ENCODE measurements at places on chromosomes 6 and 20.

DNA sequence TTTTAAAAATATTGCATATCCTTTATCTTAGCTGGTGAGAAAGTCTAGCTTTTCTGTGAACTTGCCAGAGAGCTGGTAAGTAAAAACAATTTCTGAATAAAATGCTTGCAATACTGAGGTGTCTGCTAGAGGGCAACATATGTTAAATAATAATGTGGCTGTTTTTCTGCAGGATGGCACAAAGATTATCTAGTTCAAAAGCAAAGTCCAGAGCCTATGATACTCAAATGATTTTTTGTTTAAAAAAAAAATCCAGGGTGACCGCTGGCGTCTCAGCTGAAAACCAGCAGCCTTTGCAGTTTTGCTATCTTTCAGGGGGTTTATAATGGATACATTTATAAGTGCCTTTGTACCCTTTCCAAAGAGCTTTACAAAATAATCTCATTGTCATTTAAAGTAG lies 194.9 kb downstream of the PHACTR1 start:
- DNase-seq, result no peak

DNA sequence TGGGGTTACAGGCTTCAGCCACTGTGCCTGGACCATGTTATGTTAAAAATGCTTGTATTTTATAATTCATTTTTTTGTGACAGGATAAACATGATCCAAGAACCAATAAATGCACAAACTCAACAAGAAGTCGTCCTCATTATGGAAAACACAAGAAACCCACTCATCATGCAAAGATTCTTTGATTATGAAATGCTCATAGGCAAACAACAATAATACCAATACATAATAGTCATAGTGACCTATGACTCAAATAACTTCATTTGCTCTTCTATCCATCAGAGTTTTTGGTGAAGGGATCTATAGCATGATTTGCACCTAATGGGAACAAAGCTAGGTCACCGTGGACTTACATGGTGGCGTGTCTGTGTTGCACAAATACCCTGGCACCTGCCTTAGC lies 217.1 kb upstream of the THEMIS start:
- no peak for DNase-seq

GRCh38 chr20:60402189-60403058 lies 444.2 kb downstream of the CDH26 start:
- DNase-seq, result no peak

- DNase-seq, result no peak
These were observed 252.0 kb upstream of the JAG1 start for GRCh38 chr20:10925767-10926166.

GRCh38 chr6:70336996-70337742 lies 34.3 kb upstream of the COL9A1 start:
- DNase-seq, result no peak

GRCh38 chr6:98841621-98842341 lies 7.4 kb downstream of the POU3F2 start:
- no peak for DNase-seq

- DNase-seq, result no peak
These were observed 3.1 kb upstream of the TAF8 start for GRCh38 chr6:42047213-42047590.

- no peak for DNase-seq
These were observed 277.5 kb upstream of the ZFP64 start for GRCh38 chr20:52469128-52469527.

GRCh38 chr6:123062670-123063069 lies 66.6 kb downstream of the CLVS2 start:
- no peak for DNase-seq

- DNase-seq, result no peak
These were observed 55.4 kb downstream of the GRM4 start for GRCh38 chr6:34090529-34090928.

- no peak for DNase-seq
These were observed 333.4 kb downstream of the THBS2 start for GRCh38 chr6:168920289-168920688.

DNA sequence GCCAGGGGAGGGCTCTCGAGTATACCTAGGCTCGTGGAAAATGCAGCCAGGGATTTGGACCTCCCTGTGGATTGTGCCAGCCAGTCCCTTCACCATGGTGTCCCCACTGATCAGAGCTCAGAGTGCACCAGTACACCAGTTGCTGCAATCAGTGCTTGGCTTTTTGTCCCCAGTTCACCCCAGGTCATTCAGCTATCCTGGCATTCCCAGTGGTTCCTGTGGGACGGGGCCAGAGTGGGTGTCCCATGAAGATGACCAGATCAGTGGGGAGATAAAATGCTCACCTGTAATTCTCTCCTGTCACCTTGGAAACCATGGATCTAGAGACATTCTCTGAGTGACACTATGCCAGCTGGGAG lies 23.8 kb downstream of the MAS1 start:
- no peak for DNase-seq

GRCh38 chr6:152534541-152534940 lies 102.6 kb downstream of the SYNE1 start:
- DNase-seq, result no peak

- DNase-seq, result no peak
These were observed 81.1 kb downstream of the ATP9A start for GRCh38 chr20:51687108-51687507.

- no peak for DNase-seq
These were observed 90.9 kb upstream of the HDDC2 start for GRCh38 chr6:125392682-125393081.

GRCh38 chr6:99894815-99895214 lies 99.2 kb downstream of the MCHR2 start:
- no peak for DNase-seq

All from WTC11 (cell line).